NCI-H2171 (cell line): ENCODE measurements at places on chromosomes 12 and 14.
A peak's percentile ranks its signal among the peaks of the same experiment; 100 is the strongest.

DNA sequence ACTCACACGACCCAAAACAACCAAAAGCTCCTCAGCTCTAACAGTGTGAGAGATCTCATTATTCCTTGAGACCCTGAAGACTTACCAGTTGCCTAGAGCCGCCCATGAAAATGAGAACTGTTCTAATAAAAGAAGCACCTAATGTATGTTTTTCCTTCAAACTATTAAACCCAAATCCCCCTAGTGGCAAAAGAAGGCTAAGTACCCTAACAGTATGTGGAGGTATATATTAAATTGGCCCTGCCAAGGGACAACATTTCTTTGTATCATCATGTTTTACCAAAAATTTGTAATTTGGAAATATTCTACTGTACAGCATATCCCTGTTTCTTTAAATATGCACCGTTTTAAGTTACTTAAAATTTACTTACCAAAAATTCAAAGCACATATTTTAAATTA lies 38.0 kb upstream of the PPFIA2 start:
- DNase-seq = no peak

DNA sequence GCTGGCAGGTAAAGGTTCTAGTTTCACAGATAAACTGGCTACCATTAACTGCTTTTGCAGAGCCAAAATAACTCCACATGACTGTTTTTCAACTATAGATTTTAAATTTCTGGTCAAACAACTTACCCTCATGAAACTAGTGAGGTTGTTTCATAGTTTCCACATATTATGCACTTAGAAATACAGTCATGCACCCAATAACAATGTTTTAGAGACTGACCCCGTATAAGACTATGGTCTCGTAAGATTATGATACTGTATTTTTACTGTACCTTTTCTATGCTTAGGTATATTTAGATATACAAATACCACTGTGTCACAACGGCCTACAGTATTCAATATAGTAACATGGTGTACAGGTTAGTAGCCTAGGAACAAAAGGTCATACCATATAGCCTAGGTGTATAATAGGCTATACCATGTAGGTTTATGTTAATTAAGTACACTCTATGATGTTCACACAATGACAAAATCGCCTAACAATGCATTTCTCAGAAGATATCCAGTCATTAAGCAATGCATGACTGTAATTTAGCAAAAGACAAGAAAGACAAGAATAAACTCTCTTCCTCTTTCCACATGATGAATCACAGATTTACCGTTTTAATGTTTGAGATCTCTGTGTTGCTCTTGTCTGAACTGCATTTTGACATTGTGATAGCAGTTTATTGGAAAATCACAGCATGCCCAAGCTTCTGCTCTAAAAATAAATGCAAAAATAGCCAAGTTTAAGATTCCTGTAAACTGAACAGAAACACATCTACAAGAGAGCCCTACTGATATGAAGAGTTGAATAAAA lies 17.1 kb downstream of the DICER1 start:
- no peak for DNase-seq

GRCh38 chr12:113328368-113328889 lies 6.5 kb downstream of the SLC8B1 start:
- no peak for DNase-seq

DNA sequence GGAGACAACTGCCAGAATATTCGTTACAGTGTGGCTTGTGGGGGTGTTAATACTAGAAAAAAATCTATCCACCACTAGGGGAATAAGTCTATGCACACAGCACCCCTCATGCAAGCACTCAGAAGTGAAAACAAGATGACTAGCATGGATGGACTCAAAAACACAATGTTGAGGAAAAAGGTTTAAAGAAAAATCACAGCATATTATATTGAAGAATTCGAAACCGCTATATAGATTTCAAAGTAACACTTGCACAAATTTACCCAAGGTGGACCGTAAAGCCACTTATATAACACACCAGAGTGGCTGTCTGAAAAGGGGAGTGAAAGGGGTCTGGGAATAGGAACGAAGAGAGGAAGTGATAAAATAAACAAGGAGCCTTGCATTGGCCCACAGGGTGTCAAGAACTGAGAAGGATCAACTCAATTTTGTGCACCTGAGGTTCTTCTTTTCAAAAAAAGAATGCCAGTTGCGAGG lies 544 bp downstream of the ABCD4 start:
- DNase-seq = peak; percentile 8

DNA sequence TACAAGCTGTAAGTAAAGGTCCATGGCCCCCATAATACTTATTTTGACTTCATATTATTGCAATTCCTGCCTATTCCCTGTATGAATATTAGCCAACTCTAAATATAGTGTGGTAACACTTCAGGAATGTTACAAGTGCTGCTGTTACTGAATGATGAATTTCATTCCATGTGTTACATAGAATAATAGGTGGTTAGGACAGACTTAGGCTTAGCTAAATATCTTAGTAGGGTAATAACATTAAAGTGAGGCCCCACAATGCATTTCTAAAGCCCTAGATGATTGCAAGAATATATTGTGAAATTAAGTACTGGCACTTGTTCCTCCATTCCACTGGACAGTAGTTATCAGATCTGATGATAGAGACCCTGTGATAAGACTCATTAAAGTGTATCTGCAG lies 182.7 kb downstream of the PCNX1 start:
- no peak for DNase-seq
